T-helper 22 cell (primary cell): ENCODE measurements at places on chromosomes 11 and 22.

DNA sequence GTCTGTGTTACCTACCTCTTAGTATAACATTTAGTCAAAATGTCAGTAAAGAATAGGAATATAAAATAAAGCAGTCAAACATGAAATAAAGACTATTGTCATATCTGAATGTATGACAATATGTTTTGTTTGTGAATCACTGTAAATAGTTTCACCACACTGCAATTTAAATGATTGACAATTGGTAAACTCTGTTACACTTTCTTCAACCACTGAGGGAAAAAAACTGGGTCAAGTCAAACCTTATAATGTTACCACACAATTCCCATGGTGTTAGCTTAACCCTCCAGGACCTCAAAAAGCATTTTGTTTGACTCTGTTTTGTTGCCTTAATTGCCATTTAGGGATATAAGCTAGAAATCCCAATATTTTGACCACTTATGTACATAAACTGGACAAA is 10.5 kb upstream of the MMP13 start:
- DNase-seq, result no peak

DNA sequence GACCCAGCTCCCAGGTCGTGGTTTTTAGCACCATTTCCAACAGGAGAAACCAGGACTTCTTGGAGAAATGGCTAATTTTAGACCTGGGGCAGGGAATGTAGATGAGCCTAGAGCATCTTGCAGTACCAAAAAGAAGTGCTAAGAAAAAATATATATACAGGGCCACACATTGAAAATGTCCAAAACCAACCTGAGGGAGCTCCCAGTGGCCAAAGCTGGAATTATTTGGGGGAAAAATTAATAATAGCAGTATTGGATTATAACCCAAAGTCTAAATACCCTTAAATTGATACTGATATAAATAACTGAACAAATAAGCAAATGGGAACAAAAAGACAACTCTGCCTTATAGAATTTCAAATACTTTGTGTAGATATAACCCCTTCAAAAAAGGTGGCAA is 108.0 kb downstream of the PARVA start:
- DNase-seq, result no peak

DNA sequence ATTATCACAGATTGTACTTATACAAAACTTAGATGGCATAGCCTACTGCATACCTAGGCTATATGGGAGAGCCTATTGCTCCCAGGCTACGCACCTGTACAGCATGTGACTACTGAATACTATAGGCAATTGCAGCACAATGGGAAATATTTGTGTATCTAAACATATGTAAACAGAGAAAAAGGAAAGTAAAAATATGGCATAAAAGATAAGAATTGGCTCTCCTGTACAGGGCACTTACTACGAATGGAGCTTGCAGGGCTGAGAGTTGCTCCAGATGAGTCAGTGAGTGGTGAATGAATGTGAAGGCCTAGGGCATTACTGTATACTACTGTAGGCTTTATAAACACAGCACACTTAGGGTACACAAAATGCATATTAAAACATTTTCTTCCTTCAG is 13.2 kb downstream of the APOL6 start:
- DNase-seq, result peak; percentile 12

- DNase-seq, result no peak
Observed at GRCh38 chr11:116199182-116199581, 573.6 kb downstream of the BUD13 start.

DNA sequence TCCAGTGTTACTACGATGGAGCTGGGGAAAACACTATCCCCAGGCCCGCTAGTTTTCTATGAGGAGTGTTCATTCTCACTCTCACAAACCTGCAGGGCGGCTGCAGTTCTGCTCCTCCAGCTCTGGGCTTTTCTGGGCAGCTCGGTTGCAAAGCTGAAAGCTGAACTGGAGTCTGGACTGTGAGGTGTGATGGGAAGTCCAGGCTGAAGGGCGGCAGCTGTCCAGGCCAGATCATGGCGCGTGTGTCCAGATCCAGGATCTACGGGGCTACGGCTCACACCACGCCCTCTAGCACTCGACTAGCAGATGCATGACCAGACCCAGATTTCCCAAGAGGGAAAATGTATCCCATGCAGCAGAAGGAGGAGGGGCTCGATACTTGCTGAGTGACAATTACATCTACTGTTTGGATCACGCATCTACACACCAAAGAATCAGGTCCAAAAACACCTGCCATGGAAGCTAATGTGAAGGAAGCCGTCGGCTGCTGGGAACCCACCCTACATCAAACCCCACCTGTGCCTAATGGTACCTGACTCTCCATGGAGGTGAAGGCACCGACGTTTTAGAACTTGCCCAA is 555.0 kb downstream of the BRD1 start:
- DNase-seq, result no peak
